ENCODE measurements at places on chromosomes 4 and X. TPM values are rescaled to one million over a fixed set of nuclear protein-coding genes. Genes with fewer than 3 reads are reported as not detected.

DNA sequence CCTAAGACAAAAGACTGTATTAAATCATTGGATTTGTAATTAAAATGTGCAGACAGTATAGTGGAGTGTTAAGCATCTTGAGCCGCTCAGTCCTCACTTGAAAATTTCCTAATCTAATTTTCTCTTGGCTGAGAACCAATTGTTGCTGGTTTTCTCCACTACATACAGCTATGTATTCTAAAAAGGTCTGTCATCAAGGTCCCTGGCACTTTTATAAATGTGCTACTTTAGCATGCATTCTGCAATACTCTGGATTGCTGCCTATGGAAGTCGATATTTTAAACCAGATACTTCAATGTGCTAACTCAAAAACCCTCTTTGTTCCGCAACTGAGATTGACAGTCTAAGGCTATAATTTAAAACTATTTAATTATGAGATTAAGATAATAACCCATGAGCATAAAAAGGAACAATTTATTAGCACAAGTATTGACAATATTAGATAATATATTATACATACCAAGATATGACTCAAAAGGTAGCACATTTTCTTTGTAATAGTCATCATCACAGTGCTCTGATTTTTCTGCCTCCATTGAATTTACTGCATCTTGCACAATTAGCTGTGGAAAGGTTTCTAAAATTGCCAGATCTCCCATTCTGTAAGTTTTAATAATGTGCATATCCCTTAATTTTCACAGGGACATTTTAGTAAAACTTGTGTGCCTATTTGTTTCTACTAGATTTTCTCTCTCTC is 815.1 kb downstream of the ADGRL3 start:
- no peaks in the 10 kb centered on the region for H3K4me1 ChIP-seq
- no peak for DNase-seq
- no peak overlapping the region for H3K4me3 ChIP-seq
- H3K27ac ChIP-seq, result no peak overlapping the region
- no peaks in the 10 kb centered on the region for H3K27me3 ChIP-seq

The VCX gene
- total RNA-seq, result not detected

- H3K4me3 ChIP-seq, result no peak overlapping the region
- no peaks in the 10 kb centered on the region for H3K4me1 ChIP-seq
- no peak for DNase-seq
- no peak overlapping the region for H3K27ac ChIP-seq
- H3K27me3 ChIP-seq, result no peaks in the 10 kb centered on the region
Measured at GRCh38 chr4:57764856-57765255, 654.7 kb upstream of the IGFBP7 start.

- H3K4me1 ChIP-seq, result peaks cover 6% of the 10 kb centered on the region
- H3K36me3 ChIP-seq, result no peaks in the 10 kb centered on the region
- H3K4me3 ChIP-seq, result no peak overlapping the region
- DNase-seq, result no peak
Measured at GRCh38 chrX:65647801-65648200, 19.7 kb upstream of the MSN start.

GRCh38 chr4:8281519-8282133 is 12.1 kb downstream of the HTRA3 start:
- no peak overlapping the region for H3K4me3 ChIP-seq
- H3K27me3 ChIP-seq, result no peaks in the 10 kb centered on the region
- no peak overlapping the region for H3K27ac ChIP-seq
- peaks cover 5% of the 10 kb centered on the region for H3K4me1 ChIP-seq
- H3K36me3 ChIP-seq, result no peaks in the 10 kb centered on the region

The GPR50 gene
- not detected for total RNA-seq

The TECRL gene
- total RNA-seq, result not detected

- no peak overlapping the region for H3K4me3 ChIP-seq
- no peak overlapping the region for H3K27ac ChIP-seq
- H3K4me1 ChIP-seq, result no peaks in the 10 kb centered on the region
- no peaks in the 10 kb centered on the region for H3K36me3 ChIP-seq
- H3K27me3 ChIP-seq, result no peaks in the 10 kb centered on the region
Measured at GRCh38 chr4:161187569-161187968, 976.2 kb downstream of the FSTL5 start.

- no peaks in the 10 kb centered on the region for H3K36me3 ChIP-seq
- no peak overlapping the region for H3K27ac ChIP-seq
- H3K4me3 ChIP-seq, result peak overlapping the region; percentile 62
- peaks cover 15% of the 10 kb centered on the region for H3K27me3 ChIP-seq
- H3K4me1 ChIP-seq, result peaks cover 13% of the 10 kb centered on the region
Measured at GRCh38 chr4:1012034-1012739, 761 bp downstream of the FGFRL1 start.

DNA sequence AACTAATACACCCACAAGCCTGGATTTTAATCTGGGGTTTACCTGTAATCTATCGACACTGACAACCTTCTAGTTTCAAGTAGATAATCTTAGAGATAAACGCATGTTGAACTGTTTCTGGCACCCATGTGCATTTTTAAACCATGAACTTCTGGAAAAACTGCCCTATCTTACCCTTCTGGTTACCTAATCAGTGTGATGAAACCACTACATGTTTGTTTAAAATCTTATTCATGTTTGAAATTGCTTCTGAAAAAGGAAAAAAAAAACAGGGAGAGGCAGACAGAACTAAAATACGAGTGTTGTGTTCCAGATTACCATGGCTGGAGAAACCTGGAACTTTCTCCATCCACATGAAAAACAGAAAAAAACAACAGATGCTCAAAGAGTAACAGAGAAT is 139.3 kb downstream of the MID1IP1 start:
- no peaks in the 10 kb centered on the region for H3K27me3 ChIP-seq
- DNase-seq, result no peak
- H3K4me1 ChIP-seq, result no peaks in the 10 kb centered on the region
- no peaks in the 10 kb centered on the region for H3K36me3 ChIP-seq
- H3K4me3 ChIP-seq, result no peak overlapping the region
- H3K27ac ChIP-seq, result no peak overlapping the region

DNA sequence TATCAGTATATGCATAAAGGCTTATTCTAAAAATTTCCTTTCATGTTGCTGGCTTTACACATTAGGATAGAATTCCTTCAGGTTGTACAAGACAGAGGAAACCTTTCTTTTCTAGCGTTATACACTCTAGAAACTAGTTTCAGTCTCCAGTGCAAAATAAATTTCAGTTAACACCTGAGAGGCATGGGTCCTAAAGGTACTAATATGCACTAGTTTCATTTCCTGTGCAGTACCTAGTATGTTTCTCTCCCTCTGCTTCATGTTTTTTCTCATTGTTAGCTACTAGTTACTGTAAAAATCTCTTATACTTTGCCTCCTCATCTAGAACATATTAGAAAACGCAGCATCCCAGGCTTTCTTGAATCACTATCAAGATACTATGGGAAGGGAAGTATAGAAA is 54.0 kb downstream of the SNX25 start:
- no peaks in the 10 kb centered on the region for H3K27me3 ChIP-seq
- DNase-seq, result no peak
- H3K4me1 ChIP-seq, result peaks cover 18% of the 10 kb centered on the region
- no peak overlapping the region for H3K27ac ChIP-seq
- no peak overlapping the region for H3K4me3 ChIP-seq

- H3K27me3 ChIP-seq, result no peaks in the 10 kb centered on the region
- no peak overlapping the region for H3K27ac ChIP-seq
- no peaks in the 10 kb centered on the region for H3K36me3 ChIP-seq
Measured at GRCh38 chr4:172660251-172660650, 508.4 kb upstream of the GALNT7 start.

DNA sequence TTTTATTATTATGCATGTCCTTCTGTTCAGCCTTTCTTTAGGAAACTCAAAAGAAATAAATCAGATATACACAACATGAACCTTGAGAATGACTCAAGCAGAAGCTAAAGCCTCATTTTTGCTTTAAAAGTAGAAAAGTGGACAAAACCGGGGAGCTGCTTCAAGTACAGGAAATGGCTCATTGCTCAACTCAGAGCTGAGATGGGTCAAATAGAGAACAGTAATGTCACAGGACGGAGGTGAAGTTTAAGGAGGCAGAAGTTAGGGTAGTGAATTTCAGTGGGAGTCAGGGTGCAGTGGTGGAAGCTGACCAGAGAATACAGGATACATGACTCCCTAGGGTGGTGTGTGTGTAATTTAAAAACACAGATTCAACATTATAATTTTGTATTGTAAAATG is 22.2 kb downstream of the PHKA2 start:
- no peak overlapping the region for H3K4me3 ChIP-seq
- no peak overlapping the region for H3K27ac ChIP-seq
- DNase-seq, result no peak
- peaks cover 11% of the 10 kb centered on the region for H3K4me1 ChIP-seq

DNA sequence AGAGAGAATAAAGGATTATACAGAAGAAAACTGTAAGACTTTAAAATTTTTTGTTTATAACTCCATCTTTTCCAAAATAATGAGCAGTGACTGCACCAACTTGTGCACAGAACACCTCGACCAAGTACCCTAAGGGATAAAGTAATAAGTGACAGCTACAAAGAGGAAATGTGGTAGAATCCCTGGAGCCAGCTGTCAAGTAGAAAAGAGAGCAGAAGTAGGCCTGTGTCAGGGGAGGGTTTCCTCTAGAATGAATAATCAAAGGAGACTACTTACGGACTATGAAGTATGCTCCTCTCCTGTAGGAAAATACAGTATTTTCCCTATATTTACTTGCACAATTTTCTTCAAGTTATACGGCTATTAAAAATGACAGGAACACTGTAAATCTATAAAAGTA is 1.2 kb downstream of the EIF1AX start:
- no peaks in the 10 kb centered on the region for H3K27me3 ChIP-seq
- H3K4me1 ChIP-seq, result peaks cover 26% of the 10 kb centered on the region
- DNase-seq, result no peak
- peak overlapping the region; percentile 85 for H3K4me3 ChIP-seq

The HMGN5 gene
- total RNA-seq, result 1.6 TPM

The MAP7D3 gene
- total RNA-seq, result 12.0 TPM

Data from activated naive CD8-positive, alpha-beta T cell treated with anti-CD3 and anti-CD28 coated beads, Interleukin-2, amount 10 ng/mL, durations not matched to agents 7 days and 5 days (primary cell).